AG04449 (cell line): ENCODE measurements at places on chromosomes 3 and 15.

GRCh38 chr15:66072616-66073361, 180.8 kb downstream of the MEGF11 start:
- no peak for DNase-seq

- DNase-seq = no peak
Measured at GRCh38 chr3:72092778-72093177, 307.8 kb upstream of the PROK2 start.

DNA sequence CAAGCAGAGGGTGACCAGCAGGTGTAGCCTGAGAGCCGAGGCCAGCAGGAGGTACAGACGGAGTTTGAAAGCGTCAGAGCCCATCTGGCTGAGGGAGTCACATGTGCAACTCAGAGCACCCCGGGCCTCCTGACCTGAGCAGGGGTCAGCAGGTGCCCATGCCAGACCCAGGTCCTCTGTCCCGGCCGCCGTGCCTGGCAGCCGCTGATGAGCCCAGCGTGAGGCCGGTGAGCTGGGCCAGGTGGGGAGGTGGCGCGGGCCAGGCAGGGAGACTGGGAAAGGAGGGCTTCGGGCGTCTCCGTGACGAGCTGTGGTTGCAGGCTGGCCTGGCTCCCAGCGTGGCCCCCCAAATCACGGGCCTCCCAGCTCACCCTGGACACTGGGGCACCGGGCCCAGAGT, 130.9 kb downstream of the CHSY1 start:
- no peak for DNase-seq

DNA sequence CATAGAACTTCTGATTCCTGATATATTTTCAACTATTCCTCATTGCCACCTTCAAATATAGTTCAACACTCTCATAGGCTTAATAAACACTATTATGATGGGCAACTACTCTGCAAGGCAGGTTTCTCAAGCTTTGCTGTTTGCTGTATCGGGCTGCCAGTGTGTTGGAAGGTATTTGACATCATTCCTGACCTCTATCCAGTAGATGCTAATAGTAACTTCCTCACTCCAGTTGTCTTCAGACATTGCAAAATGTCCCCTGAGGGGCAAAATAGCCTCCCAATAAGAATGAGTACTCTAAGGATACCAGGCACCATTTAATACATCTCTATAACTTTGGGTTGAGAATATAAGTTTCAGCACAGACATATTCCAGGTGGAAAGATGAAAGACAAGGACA, 147.5 kb upstream of the PFN2 start:
- no peak for DNase-seq

- DNase-seq = no peak
Measured at GRCh38 chr3:185709251-185709955, 115.4 kb downstream of the IGF2BP2 start.

- DNase-seq = no peak
Measured at GRCh38 chr3:17832016-17832415, 89.6 kb upstream of the TBC1D5 start.

GRCh38 chr3:71262364-71263265, 320.9 kb downstream of the FOXP1 start:
- no peak for DNase-seq

- no peak for DNase-seq
Measured at GRCh38 chr3:117998071-117998470, 1036.6 kb downstream of the IGSF11 start.

DNA sequence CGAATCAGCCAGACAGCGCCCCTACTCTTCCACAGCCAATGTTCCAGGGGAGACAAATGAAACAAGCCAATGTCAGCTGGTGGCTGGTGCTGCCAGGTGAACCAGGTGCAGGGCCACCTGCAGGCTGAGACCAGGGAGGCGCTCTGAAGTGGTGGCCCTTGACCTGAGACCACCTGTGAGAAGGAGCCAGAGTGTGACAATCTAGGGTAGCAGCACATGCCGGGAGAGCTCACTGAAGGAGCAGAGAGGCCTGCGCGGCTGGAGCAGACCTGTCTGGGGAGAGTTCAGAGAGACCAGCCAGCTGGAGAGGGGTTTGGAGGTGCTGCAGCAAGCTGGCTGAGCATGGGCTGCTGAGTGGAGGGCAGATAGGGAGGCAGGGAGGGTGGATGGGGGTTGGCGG, 693 bp upstream of the STAB1 start:
- no peak for DNase-seq

GRCh38 chr3:124597273-124597672, 133.0 kb upstream of the UMPS start:
- no peak for DNase-seq
